ENCODE measurements at places on chromosomes 6 and 20.

DNA sequence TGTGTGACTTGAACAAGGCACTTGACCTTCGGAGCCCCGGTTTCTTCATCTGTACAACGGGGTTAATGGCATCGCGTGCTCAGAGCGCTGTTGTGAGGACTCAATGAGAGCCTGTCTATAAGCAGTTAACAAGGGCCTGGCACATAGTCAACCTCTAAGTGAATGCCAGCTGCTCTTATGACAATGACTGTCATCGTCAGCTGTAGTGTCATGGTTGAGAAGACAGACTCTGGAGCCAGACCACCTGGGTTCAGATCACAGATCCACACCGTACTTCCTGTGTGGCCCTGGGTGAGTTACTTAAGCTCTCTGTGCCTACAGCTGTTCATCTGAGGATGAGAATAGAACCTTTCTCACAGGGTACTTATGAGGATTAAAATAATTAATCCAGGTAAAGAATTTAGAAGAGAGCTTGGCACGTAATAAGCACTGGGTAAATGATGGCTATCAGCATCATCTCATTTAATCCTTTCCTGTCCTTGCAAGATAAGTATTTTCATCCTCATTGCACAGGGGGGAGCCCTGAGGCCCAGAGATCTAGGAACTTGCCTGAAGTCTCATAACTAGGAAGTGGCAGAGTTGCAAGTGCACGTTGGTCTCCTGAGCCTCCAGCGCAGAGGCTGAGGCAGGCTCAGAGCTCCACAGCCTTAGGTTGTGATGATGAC is 105.3 kb downstream of the EYA2 start:
- no peak overlapping the region for H3K4me3 ChIP-seq
- no peaks in the 10 kb centered on the region for H3K36me3 ChIP-seq
- no peaks in the 10 kb centered on the region for H3K4me1 ChIP-seq
- no peak overlapping the region for H3K27ac ChIP-seq

GRCh38 chr20:36490191-36490590 is 51.1 kb upstream of the MYL9 start:
- peaks cover 90% of the 10 kb centered on the region for H3K4me1 ChIP-seq
- H3K27ac ChIP-seq, result peak overlapping the region; percentile 48
- H3K4me3 ChIP-seq, result no peak overlapping the region
- no peak for DNase-seq
- no peaks in the 10 kb centered on the region for H3K36me3 ChIP-seq

- peak overlapping the region; percentile 63 for H3K27ac ChIP-seq
- H3K36me3 ChIP-seq, result no peaks in the 10 kb centered on the region
- peak overlapping the region; percentile 16 for H3K4me3 ChIP-seq
- peaks cover 39% of the 10 kb centered on the region for H3K4me1 ChIP-seq
- no peaks in the 10 kb centered on the region for H3K27me3 ChIP-seq
Measured at GRCh38 chr20:19784511-19785172, 26.6 kb downstream of the RIN2 start.

- DNase-seq, result peak; percentile 75
- no peaks in the 10 kb centered on the region for H3K36me3 ChIP-seq
- H3K27me3 ChIP-seq, result no peaks in the 10 kb centered on the region
- H3K4me3 ChIP-seq, result no peak overlapping the region
- peaks cover 43% of the 10 kb centered on the region for H3K4me1 ChIP-seq
Measured at GRCh38 chr20:58824843-58825242, 25.9 kb downstream of the GNAS-AS1 start.

- DNase-seq, result no peak
- H3K36me3 ChIP-seq, result no peaks in the 10 kb centered on the region
- no peak overlapping the region for H3K4me3 ChIP-seq
- no peak overlapping the region for H3K27ac ChIP-seq
- H3K4me1 ChIP-seq, result no peaks in the 10 kb centered on the region
Measured at GRCh38 chr6:41624621-41625380, 13.5 kb upstream of the MDFI start.

- no peak overlapping the region for H3K27ac ChIP-seq
- no peak overlapping the region for H3K4me3 ChIP-seq
- H3K36me3 ChIP-seq, result no peaks in the 10 kb centered on the region
- H3K4me1 ChIP-seq, result peaks cover 17% of the 10 kb centered on the region
- no peaks in the 10 kb centered on the region for H3K27me3 ChIP-seq
Measured at GRCh38 chr6:141398949-141399348, 733.8 kb upstream of the GJE1 start.

DNA sequence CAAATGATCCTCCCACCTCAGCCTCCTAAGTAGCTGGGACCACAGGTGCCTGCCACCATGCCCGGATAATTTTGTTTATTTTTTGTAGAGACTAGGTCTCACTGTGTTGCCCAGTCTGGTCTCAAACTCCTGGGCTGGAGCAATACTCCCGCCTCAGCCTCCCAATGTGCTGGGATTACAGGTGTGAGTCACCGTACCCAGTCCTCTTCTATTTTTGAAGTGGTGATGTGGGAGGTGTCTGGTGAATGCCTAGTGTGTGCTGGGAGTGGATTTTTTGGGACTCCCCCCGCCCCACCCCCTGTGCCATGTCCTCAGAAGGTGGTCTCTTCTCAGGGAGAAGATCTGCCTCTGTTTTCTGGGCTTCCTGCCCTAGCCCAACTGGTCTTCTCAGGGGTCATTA is 47.9 kb upstream of the CLDN20 start:
- H3K27ac ChIP-seq, result no peak overlapping the region
- DNase-seq, result no peak
- no peaks in the 10 kb centered on the region for H3K36me3 ChIP-seq
- no peaks in the 10 kb centered on the region for H3K27me3 ChIP-seq
- H3K4me3 ChIP-seq, result no peak overlapping the region
